Uterus (tissue), 4 donors: ENCODE measurements at places on chromosomes 3 and 15.

DNA sequence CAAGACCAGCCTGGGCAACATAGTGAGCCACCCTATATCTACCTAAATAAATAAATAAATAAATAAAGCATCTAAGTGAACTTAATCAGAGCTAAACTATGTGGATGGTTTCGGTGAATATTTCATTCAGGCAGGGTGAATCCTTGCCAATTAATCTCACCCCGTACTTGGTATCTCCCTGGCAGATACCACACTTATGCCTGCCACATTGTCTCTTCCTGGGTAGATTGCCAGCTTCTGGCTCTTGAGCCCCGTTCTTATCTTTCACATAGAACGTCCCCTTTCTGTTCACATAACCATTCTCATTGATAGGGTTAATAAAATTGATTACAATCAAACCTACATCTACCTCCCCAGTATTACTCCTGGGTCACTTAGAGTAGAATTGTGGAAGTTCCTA is 7.0 kb downstream of the SNAP23 start:
- no peak for DNase-seq

GRCh38 chr15:62343397-62343796 is 178.3 kb upstream of the C2CD4B start:
- no peak for DNase-seq

GRCh38 chr3:12796171-12797123 is at the start of gene CAND2:
Gene CAND2, plus strand, starts transcription at chr3:12796680. Its CDS starts 41 bp downstream, at chr3:12796721.
- DNase-seq, result peak; percentile 77

DNA sequence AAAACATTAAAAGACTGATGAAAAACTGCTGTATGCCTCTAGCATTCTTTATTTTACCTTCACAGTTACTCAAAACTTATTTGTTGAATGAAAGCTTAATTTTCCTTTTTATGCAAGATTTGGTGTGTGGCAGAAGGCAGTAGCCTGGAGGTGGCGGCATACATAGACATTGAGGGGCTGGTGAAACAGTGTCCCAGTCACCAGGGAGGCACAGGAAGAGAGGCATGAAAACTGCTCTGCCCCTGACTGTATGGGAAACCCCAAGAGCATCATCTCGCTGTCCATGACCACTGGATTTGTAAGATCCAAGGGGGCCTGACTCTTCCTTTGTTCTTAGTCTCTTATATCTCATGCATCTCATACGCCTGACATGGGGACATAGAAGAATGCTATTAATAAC is 493.7 kb upstream of the GOLIM4 start:
- no peak for DNase-seq

DNA sequence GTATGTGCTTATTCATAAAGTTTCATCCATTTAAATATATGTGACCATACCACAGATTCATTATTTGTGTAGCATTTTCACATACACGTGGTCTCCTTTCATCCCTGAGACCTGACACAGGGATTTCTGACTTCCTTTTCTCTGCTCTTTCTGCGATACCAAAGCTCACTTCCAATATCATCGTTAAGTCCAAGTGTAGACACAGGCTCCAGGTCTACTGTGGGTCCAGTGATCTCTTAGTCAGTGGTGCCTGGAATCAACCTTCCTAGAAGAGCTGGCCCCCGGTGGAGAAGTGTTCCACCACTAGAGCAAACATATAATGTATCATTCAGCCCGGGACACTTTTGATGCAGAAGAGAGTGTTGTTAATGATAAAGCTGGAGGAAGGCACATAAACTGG is 72.4 kb downstream of the LDHAL6B start:
- DNase-seq, result no peak

- no peak for DNase-seq
Observed at GRCh38 chr3:186418671-186419145, 56.7 kb upstream of the DGKG start.
